ENCODE measurements at places on chromosomes 2 and 18.

DNA sequence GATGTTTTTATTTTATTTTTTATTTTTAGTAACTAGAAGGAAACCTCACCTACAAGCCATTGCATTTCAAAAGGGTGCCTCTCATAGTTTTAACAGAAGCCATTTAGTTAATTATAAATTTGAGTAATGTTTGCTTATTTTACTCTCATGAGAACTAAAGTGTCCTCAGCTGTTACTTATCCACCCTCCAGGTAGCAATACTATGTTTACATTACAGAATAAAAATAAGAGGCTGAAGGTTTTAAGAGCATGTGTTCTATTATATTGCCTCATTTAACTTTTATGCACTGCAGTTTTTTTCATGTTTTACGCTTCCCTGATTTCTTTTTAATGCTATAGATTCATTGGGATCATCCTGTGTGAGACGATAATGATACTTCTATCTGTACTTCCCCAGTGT is 235.5 kb downstream of the THSD7B start:
- DNase-seq, result no peak

DNA sequence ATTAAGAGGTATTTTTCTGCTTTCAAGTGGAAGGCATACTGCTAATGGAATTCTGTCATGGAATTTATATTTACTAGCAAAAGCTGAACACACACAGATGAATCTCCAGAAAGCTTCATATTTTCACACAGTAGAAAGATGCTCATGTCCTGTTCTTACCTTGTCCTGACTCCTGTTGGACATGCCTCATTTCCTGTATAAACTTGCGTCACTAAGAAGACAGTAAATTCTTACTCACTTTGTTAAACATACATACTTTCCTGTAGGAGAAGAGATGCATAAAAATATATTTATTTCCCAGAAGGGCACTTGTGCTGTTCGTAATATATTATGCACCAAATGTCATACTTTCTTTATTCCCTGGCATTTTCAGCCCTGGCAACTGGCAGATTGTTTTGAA is 238.3 kb upstream of the RASGRP3 start:
- DNase-seq, result peak; percentile 30

DNA sequence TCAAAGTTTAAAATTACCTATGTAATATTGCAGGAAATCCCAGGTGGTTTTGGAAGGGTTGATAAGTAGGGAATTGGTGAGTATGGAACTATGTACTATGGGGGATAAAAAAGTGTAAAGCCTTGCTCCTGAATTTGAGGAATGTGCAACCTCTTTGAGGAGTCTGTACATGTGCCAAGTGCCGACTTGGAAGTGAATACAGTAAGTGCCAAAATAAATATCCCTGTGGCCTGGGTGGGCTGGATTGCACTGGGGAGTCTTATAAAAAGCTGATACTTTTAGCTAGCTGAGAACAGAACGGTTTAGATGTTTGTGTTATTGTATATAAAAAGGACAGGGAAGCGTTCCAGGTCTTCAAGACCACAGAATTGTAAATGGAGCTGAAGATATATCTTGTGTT is 317.1 kb upstream of the LRRTM1 start:
- no peak for DNase-seq

DNA sequence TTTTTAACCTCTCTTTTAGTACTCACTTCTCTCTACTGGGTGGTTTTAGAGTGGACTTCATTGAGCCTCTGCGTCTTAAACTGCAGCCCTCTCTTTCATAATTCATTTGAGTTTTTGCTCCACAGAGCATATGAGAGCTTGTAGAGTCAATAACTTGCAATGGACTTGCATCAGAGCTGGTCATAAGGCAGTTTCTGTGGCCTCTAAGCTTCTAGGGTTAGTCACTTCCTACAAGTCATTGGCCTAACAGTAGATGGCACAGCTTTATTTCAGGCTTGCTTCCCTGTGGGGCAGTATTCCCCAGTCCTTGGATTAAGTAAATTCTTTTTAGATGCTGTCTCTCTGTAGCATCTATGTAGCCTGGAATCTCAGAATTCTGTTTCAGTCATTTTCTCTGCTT is 1435.7 kb downstream of the LRP1B start:
- peak; percentile 52 for DNase-seq

DNA sequence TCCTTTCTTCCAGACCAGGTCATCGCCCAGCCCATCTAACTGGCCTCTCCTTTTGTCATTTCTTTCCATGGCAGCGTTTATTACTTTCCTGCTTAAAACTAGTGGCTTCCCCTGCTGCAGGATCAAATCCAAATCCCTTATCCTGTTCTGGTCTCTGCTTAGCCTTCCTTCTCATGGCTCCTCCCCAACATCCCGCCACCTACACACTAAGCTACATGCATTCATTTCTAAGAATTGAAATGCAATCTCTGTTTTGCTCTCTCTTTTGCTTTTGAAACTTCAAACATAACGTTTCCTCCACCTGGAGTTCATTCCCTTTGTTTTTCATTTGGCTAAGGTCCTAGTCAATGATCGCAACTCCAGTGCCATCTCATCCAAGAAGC is 18.0 kb upstream of the DPP4 start:
- DNase-seq, result no peak

GRCh38 chr2:165778653-165779451 is 15.2 kb downstream of the GALNT3 start:
- DNase-seq, result no peak

Measured in NCI-H226 (cell line).